ENCODE measurements at places on chromosomes 2 and 18.
A peak's percentile ranks its signal among the peaks of the same experiment; 100 is the strongest.

- DNase-seq, result no peak
These were observed 12.0 kb upstream of the MTA3 start for GRCh38 chr2:42556315-42556890.

DNA sequence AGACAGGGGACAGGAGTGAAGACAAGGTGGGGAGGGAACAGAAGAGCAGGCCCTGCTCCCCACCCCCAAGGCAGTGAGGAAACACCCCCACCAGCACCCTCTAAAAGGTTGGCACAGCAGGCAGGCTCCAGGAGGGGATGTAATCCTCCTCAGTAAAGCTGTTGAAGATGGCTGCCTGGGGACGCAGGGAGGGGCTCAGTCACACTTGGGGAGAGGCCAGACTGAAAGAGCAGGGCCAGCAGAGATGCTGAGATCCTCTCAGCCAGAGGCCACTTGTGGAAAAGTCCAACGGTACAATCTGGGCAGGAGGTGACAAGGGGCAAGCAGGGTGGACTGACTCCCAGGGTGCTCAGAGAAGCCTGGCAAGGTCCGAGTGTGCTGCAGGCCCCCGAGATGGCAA, 154.8 kb upstream of the ID2 start:
- DNase-seq, result no peak

- DNase-seq, result no peak
These were observed 179.7 kb downstream of the DYSF start for GRCh38 chr2:71633086-71633485.

- DNase-seq, result no peak
These were observed 136.2 kb downstream of the SLC8A1 start for GRCh38 chr2:40315683-40316082.

GRCh38 chr2:54318821-54319220, 62.8 kb upstream of the TSPYL6 start:
- DNase-seq, result no peak

- no peak for DNase-seq
These were observed 507.8 kb downstream of the FBXO15 start for GRCh38 chr18:73639788-73640187.

- no peak for DNase-seq
These were observed 259.3 kb downstream of the NEDD4L start for GRCh38 chr18:58303363-58303762.

- no peak for DNase-seq
These were observed 1702.6 kb upstream of the LRRTM1 start for GRCh38 chr2:82007071-82007664.

DNA sequence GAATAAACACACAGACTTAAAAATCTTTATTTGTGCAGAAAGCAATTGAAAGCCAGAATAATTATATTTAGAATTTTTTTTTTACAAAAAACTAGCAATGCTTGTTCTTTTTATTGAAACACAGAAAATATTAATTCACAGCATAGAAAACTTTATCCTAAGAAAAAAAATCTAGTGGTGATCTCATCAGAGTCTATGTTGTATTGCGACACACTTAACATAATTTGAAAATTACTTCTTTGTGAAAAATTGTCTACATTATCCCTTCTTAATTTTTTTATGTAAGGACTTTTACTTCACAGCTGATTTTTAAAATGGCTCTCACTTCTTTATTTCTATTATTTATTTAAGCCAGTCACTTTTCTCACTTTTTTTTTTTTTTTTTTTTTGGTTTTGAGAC, 103.4 kb downstream of the LDLRAD4 start:
- no peak for DNase-seq

- peak; percentile 69 for DNase-seq
These were observed 1.1 kb upstream of the BOLL start for GRCh38 chr2:197786010-197786877.

DNA sequence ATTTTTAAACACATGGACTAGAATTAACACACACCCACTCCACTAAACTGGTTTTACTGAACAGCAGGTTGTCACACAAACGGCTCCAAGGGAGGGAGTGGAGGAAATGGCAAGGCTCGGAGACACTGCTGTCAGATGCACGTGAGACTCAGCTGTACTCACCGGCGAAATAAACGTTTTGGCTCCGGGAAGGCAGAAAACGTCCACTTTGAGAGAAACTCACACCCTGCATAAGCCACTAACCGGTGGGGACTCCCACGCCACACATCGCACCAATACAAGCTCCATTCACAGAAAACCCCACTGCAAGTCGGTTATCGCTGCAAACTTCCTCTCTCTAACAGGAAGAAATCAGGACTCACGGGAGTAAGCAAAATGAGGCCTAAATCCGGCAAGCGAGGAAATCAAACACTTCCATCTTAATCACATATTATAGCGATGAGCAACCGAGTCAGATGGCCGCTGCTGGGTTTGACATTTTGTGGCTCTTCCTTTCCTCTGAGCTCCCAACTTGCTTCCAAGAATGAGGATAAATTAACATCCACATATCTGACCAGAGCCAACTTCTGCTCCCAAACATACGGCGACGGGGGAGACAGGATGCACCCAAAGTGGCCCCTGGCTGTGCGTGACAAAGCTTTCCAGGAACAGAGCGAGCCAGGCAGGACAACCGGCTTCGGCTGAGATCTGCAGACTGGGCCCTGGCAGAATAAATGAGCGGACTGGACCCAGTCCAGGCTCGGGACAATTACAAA, 63.5 kb downstream of the HDAC4 start:
- DNase-seq, result no peak

GRCh38 chr18:8960740-8961657, 141.5 kb upstream of the NDUFV2 start:
- no peak for DNase-seq

DNA sequence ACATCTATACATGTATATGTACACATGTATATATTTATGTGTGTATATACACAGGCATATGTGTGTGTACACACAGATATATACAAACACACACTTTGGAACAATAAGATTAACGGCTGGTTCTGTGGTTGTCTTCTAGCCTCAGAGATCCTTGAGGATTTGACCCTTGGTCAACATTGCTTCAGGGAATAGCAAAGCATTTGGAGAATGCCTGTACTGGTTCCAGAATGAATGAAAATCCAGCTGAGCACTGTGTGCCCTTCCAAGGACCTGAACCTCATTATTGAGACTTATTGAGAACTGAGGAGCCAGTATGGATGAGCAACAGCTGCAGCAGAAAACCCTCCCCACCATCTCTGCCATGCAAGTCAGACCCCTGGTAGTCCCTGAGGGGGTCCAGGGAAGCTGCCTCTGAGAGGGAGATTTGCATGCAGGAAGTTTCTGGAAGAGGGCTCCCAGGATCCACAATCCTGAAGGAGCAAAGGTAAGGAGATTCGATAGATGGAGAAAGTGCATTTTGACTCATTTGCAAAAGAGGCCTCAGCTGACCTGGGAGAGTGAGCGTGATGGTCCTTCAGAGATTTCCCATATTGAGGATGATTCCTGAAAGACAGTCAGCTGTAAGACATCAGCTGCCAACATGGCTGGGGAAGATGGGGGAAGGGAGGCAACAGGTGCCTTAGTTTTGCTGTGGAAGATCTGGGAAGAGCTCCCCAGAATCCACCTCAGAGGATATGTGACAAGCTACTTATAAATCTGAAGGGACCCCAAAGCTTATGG, 166.6 kb upstream of the NCKAP5 start:
- no peak for DNase-seq

GRCh38 chr18:42860011-42860410, 255.5 kb downstream of the RIT2 start:
- no peak for DNase-seq

- no peak for DNase-seq
These were observed 7.9 kb upstream of the TMX3 start for GRCh38 chr18:68722821-68723220.

DNA sequence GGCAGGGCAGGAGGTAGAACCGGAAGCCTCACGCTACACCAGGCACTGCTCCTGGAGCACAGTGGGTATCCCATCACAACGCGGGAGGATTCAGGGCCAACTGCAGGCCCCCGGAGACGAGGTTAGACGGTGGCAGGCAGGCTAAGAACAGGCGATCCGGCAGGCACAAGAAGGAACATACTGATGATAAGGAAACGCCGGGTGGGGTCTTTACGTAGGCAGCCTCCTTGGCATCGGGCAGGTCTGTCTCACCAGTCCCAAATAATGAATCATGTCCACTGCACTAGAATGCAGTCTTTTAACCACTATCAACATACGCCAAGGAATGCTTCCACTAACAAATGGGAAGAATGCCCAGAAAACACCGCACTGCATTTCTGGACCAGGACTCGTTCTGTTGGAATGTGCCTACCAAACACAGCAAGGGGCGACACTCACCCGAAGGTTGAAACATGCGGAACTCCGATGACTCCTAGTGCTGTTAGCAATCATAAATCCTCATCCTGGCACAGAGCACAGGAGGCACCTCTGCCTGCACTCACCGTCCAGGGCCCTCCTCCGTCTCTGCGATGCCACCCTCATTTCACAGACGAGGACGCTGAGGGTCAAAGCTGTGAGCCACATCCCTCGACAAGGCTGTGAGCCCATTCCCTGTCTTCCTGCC, 35.2 kb downstream of the ZNF516 start:
- no peak for DNase-seq

DNA sequence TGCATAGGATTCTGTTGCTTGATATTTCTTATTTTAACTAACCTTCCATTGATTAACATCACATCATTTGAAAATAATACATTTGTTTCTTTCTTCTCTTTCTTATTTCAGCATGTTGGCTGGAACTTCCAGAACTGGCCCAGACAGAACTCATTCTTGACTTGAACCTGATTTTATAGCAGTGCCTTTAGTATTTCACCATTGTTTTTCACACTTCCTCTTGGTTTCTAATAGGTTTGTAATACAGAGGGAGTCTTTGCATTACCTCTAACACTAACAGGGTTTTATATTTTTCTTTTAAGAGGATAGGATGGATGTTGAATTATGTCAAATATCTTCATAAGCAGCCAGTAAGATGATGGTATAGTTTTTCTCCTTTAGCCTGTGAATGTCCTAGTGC, 39.2 kb downstream of the SEMA4F start:
- no peak for DNase-seq

DNA sequence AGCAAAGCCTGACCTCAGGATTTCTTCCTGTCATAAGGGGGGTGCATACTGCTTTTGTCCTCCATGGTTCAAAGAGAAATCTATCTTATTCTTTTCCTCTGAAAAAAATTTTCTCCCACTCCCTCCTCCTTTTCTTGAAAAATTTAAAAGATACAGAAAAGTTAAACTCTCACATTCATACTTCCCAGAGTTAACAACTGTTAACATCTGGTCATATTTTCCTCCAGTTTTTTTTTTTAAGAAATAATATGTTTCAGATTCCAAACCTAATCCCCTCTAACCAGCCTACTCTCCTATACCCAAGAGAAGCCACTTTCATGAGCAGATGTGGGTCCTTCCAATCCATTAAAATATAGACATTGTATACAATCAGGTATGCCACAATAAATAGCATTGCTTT, 378.9 kb upstream of the HNRNPA3 start:
- no peak for DNase-seq

GRCh38 chr2:158114516-158114915, 12.8 kb downstream of the UPP2 start:
- no peak for DNase-seq

- no peak for DNase-seq
These were observed 27.7 kb upstream of the AP1S3 start for GRCh38 chr2:223865124-223865523.

DNA sequence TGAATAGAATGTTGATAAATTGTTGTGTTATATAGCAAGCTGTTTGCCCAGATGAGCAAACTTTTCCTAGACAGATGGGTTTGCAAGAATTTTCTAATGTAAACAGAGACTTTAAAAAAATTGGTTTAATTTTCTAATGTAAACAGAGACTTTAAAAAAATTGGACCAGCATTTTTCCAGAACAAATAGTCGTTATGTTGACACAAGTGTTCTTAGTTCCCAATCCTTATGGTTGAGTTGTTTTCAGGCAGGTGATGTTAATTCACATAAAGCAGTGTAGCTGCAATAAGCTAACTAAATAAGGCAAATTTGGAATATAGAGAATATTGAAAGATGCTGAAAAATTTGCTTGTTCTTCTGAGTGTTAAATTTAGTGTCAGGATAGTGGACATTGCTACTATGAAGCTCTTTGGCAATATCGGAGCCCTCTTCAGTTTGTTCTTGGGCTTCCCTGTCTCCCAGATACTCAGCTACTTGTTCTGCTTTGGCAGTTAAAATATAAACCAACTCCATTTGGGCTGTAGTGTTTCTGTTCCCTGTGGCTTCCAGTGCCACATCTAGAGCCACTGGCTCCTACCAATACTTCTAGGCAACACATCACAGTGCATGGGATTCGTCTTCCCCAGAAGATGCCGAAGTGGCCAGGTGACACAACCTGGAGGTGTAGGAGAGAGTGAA, 105.7 kb downstream of the DYNAP start:
- no peak for DNase-seq

DNA sequence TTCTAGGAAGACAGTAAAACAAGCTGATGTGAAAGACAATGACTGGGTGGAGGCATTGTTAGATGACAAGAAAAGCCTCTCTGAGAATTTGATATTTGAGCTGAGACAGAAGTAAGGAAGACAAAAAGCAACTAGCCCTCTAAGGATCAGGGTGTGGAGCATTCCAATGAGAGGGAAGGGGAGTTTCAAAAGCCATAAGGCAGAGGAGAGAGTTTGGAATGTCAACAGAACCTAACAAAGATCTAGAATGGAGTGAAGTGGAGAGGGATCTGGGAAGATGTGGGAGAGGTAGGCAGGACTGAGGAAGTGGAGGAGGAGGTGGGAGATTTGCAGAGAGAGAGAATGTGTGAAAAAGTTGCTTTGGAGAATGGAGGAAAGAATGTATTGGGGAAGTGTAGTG, 17.3 kb upstream of the ASXL2 start:
- no peak for DNase-seq

GRCh38 chr2:75309596-75310463, 110.5 kb upstream of the TACR1 start:
- DNase-seq, result no peak

DNA sequence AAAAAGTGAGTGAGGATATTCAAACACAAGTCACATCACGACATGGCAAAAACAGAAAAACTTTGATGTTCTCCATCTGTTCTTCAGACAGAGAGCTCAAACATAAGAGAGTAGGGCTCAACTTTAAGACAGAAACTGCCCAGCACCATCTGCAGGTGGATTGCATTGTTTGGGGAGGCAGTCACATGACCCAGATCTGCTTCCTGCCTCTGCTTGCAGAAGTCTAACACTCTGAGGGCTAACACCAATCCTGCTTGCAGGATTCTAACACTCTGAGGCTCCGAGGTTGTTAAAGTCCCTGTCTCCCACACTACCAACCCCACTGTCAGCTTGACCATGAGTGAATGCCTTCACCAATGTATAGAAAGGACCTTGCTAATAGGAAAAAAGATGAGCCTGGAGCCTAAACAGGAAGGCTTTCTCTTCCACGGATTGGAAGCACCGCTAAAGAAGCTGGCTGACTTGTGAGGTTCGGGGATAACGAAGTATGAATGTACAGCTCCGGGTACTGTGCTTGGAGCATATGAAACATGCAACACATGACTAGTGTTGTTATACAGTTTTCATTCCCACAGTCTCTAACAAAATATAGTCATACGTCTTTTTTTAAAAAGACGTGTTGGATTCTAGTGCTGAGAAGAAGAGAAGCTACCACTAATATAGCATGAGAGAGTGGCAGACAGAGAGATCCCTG, 176.6 kb upstream of the CREB1 start:
- no peak for DNase-seq
